ENCODE measurements at places on chromosomes 2 and 18. TPM values are rescaled to one million over a fixed set of nuclear protein-coding genes. Genes with fewer than 3 reads are reported as not detected.

DNA sequence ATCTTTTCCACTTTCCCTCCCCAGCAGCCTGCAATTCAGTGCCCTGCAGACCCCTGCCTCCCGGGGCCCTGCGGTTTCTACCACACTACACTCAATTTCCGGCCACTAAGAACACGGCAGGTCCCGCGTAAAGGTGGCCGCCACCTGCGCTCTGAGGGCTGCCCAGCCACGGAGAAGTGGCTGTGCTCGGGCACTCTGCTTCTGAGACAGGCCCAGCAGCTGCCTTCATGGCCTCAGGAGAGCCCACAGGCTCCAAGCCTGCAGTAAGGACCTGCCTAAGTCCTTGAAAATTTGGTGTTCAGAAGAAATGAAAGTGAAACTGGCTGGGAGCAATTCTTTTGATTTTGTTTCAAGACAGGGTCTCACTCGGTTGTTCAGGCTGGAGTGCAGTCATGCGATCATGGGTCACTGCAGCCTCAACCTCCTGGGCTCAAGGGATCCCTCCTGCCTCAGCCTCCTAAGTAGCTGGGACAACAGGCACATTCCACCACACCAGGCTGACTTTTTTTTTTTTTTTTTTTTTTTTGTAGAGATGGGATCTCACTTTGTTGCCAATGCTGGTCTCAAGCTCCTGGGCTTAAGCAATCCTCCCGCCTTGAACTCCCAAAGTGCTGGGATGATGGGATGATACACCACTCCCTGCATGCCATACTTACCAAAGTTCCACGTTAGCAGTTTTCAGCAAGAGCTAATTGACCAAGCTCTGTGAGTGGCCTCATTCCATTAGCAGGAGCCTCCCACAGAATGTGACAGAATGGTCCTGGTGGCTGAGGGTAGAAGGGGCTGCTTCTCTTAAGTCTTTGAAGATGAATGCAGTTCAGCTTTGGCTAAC, 14.6 kb upstream of the ALPP start:
- H3K36me3 ChIP-seq = no peaks in the 10 kb centered on the region
- no peak overlapping the region for H3K27ac ChIP-seq
- H3K4me1 ChIP-seq = no peaks in the 10 kb centered on the region
- no peak overlapping the region for H3K4me3 ChIP-seq
- H3K27me3 ChIP-seq = peaks cover 4% of the 10 kb centered on the region

- no peaks in the 10 kb centered on the region for H3K27me3 ChIP-seq
- peaks cover 30% of the 10 kb centered on the region for H3K36me3 ChIP-seq
- no peak for DNase-seq
- H3K27ac ChIP-seq = no peak overlapping the region
- H3K4me3 ChIP-seq = no peak overlapping the region
Measured at GRCh38 chr18:76385681-76385975, 109.4 kb downstream of the ZNF516 start.

DNA sequence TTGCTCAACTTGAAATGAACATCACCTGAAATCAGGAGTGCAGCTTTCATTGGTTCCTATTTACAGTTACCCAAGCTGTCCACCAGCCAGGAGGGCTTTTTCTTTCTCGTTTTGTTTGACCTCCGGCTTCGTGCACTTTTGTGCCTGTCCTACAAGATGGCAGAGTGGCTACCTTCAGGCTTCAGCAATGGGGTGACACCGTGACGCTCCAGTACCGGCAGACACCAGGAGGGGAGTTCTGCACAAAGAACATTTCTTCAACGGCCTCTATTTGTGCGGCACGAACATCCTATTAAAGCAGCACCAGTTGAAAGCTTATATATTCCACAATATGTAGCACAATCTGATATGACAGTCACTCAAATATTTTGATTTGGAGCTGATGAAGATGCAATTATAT, 18.3 kb downstream of the RNASEH1 start:
- no peak for DNase-seq
- peaks cover 12% of the 10 kb centered on the region for H3K4me1 ChIP-seq
- H3K4me3 ChIP-seq = no peak overlapping the region
- no peak overlapping the region for H3K27ac ChIP-seq

DNA sequence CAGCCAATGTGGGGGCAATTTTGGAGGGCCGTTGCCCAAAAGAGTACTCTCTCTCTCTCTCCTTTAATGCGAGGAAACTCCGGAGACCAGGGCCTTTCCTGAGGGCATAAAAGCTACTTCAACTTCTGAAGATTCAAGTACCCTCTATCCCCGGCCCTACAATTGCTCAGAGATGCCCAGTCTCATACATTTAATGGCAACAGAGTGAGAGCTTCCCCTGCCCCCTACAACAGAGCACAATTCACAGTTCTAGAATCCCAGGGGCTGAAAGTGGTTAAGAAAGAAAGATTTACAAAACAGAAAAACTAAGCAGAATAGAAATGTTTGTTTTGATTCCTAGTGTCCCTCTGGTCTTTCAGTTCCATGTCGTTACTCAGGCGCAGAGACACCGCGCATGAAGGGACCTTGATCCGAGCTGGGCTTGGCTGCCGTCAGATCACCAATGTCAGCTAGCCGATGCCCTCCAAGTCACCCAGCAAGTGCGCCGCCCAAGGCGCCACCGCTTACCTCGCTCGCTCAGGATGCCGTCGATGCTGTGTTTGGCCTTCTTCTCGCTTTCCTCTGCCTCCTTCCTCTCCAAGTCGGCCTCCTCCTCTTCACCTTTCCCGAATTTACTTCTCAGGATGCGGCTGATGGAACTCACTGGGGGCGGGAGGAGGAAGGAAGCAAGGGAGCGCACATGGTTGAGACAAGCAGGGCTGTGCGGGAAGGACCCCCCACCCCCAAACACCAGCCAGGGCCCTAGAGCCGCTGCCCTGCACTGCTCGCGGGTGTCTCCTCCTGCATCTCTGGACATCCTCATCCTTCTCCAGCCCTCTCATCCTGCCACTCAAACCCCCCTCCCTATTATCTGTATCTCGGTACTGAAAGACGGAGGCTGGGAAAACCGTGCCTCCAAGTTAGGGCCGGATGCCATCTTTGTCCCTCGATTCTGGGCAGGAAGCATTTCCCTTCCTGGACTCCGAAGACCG, 4.9 kb downstream of the PAX3 start:
- peaks cover 100% of the 10 kb centered on the region for H3K27me3 ChIP-seq
- no peak for DNase-seq
- H3K27ac ChIP-seq = peak overlapping the region; percentile 32
- peaks cover 3% of the 10 kb centered on the region for H3K36me3 ChIP-seq
- H3K4me3 ChIP-seq = peak overlapping the region; percentile 78
- H3K4me1 ChIP-seq = peaks cover 8% of the 10 kb centered on the region

- DNase-seq = no peak
- H3K27ac ChIP-seq = no peak overlapping the region
- no peaks in the 10 kb centered on the region for H3K36me3 ChIP-seq
- H3K4me1 ChIP-seq = peaks cover 11% of the 10 kb centered on the region
- no peak overlapping the region for H3K4me3 ChIP-seq
Measured at GRCh38 chr2:204842661-204843485, 297.6 kb downstream of the PARD3B start.

DNA sequence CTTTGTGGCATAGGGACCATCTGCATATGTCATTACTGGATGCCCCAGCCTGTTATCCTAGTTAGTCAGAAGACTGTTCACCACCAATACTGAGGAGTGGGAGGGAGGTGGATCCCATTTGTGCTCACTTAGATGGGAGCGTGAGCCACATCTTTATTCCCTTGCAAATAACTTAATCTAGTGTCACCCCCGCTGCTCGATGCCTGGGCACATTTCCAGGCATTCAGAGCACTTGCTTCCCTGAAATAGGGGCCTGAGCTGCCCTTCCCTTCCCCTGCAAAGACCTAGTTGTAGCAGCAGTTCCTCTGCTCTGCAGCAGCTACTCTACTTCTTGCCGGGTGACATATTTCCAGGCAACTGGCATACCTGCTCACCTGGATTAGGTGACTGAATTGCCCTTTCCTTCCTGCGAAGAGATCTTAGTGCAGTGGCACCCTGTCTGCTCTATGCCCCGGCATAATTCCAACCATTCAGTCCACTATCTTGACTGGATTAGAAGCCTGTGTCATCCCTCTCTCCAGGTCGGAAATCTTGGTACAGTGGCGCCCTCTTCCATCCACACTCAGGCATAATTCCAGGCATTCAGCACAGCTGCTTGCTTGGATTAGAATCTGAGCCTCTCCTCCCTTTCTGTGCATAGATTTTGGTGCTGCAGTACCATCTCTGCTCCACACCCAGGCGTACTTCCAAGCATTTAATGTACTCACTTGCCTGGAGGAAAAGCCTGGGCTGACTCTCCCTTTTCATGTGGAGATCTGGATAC, 1389.1 kb upstream of the TMEFF2 start:
- H3K4me3 ChIP-seq = no peak overlapping the region
- DNase-seq = no peak
- H3K4me1 ChIP-seq = no peaks in the 10 kb centered on the region
- H3K27ac ChIP-seq = no peak overlapping the region

- no peaks in the 10 kb centered on the region for H3K27me3 ChIP-seq
- peaks cover 11% of the 10 kb centered on the region for H3K4me1 ChIP-seq
- no peaks in the 10 kb centered on the region for H3K36me3 ChIP-seq
- no peak for DNase-seq
- no peak overlapping the region for H3K4me3 ChIP-seq
Measured at GRCh38 chr2:10245021-10245420, 57.7 kb upstream of the HPCAL1 start.

DNA sequence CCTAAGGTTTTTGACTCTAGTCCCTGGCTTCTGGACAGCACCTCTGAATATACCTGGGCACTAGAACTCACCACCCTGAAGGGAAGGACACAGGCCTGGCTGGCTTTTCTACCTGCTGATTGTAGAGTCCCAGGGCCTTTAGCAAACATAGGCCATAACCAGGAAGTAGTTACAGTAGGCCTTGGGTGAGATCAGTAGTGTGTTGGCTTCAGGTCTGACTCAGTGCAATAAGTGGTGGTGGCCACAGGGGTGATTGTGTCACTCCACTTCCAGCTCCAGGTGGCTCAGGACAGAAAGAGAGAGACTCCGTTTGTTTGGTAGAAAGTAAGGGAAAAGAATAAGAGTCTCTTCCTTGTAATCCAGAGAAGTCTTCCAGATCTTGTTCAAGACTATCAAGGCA, 101.7 kb upstream of the LGALSL start:
- no peak for DNase-seq
- no peak overlapping the region for H3K27ac ChIP-seq
- no peaks in the 10 kb centered on the region for H3K36me3 ChIP-seq
- H3K4me1 ChIP-seq = peaks cover 13% of the 10 kb centered on the region
- peaks cover 8% of the 10 kb centered on the region for H3K27me3 ChIP-seq

RAD51AP2 gene
- 0.12 TPM for total RNA-seq

PKP4 gene
- total RNA-seq = 49.0 TPM

Data from type B pancreatic cell (in vitro differentiated cells).